ENCODE measurements at places on chromosomes 2 and 18. TPM values are rescaled to one million over a fixed set of nuclear protein-coding genes. Genes with fewer than 3 reads are reported as not detected.

- no peak for DNase-seq
Observed at GRCh38 chr2:71783815-71784214, 330.5 kb downstream of the DYSF start.

DNA sequence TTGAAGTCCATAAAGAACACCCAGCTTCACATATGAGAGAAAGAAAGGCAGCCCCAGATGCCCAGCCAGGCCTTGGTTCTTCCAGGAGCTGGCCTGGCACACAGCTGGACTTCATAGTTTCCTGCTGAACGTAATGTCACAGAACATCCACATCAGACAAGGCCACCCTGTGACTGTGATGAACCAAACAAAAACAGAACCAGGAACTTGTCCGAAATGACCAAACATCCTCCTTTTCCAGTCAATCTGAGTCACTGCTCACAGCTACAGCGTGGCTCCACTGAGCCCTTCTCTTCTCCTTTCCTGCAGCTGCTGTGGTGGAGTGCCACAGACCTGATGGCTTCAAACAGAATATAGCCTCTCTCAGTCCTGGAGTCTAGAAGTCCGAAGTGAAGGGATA, 45.4 kb upstream of the PAPOLG start:
- no peak for DNase-seq

GRCh38 chr2:240626531-240627300, 1.4 kb downstream of the GPR35 start:
- no peak for DNase-seq

- DNase-seq, result no peak
Observed at GRCh38 chr2:229370509-229370908, 99.4 kb upstream of the PID1 start.

- no peak for DNase-seq
Observed at GRCh38 chr18:25516121-25516520, 164.2 kb upstream of the ZNF521 start.

DNA sequence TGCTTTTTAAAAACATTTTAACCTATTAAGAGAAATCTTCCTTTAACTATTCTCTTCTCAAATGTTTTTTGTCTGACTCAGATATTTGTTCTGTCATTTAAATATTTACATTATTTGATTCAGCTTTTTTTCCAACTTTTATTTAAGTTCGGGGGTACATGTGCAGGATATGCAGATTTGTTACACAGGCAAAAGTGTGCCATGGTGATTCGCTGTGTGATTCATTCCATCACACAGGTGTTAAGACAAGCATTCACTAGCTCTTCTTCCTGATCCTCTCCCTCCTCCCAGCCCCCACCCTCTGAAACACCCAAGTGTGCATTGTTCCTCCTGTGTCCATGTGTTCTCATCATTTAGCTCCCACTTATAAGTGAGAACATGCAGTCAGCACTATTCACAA, 19.4 kb downstream of the SP100 start:
- no peak for DNase-seq

GRCh38 chr2:101121174-101121573, 30.0 kb downstream of the TBC1D8 start:
- DNase-seq, result no peak

- no peak for DNase-seq
Observed at GRCh38 chr2:152171718-152172117, 3.8 kb downstream of the STAM2 start.

DNA sequence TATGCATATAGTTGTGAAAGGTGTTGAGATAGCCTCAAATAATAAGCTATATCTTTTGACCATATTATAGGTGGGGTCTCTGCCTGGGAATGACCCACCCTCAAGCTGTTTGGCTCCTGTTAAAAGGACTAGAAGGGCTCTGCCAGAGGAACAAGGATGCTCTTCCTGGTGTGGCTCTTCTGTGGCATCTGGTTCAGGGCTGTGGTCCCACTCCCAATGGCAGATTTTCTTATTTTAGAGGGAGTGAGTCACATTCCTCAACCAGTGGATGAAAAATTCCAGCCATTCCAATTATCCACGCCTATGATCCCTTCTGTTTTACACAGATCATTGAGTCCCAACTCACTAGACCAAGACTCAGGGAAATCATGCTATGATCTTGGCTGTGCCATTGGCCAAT, 119.9 kb downstream of the PARD3B start:
- DNase-seq, result no peak

- DNase-seq, result no peak
Observed at GRCh38 chr2:19312949-19313348, 45.5 kb downstream of the OSR1 start.

DNA sequence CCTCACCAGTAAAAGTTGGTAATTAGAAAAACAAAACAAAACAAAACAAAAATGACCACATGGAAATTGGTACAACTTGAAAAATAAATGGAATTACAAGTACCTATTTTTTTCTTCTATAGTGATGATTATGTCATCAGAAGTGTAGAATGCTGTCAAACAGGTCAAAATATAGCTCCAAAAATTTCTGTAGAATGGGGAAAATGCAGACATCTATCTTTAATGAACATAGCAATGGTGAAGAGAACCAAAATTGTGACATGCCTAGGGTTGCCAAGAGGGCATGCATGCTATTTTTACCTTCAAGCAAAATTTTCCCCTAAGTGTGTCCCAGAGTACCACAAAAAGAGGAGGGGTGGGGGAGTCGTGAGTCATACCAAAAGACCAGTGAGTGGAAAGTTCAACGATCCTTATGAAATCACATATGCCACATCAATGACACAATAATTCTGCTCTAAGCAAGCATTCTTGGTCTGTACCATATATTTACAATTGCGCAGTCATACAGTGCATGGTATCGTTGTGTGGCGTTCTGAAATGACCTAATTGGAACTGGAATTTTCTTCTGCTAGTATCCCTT, 1436.4 kb downstream of the SUCLG1 start:
- no peak for DNase-seq

DNA sequence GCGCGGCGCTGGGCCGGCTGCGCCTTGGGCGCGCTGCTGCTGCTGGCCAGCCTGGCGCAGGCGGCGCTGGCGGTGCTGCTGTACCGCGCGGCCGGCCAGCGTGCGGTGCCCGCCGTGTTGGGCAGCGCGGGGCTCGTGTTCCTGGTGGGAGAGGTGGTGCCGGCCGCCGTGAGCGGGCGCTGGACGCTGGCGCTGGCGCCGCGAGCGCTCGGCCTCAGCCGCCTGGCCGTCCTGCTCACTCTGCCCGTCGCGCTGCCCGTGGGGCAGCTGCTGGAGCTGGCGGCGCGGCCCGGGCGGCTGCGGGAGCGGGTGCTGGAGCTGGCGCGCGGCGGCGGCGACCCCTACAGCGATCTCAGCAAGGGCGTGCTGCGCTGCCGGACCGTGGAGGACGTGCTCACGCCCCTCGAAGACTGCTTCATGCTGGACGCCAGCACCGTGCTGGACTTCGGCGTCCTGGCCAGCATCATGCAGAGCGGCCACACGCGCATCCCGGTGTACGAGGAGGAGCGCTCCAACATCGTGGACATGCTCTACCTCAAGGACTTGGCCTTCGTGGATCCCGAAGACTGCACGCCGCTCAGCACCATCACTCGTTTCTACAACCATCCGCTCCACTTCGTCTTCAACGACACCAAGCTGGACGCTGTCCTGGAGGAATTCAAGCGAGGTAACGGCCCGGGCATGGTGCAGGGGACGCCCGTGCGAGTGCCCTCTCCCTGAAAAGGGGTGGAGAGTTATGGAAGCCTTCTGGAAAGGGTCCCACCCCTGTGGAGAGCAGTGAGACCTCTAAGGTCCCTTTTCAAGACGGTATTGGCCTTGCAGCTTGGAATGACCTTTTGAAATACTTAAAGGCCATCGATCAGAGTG, 1.0 kb downstream of the CNNM3 start:
- DNase-seq, result no peak

DNA sequence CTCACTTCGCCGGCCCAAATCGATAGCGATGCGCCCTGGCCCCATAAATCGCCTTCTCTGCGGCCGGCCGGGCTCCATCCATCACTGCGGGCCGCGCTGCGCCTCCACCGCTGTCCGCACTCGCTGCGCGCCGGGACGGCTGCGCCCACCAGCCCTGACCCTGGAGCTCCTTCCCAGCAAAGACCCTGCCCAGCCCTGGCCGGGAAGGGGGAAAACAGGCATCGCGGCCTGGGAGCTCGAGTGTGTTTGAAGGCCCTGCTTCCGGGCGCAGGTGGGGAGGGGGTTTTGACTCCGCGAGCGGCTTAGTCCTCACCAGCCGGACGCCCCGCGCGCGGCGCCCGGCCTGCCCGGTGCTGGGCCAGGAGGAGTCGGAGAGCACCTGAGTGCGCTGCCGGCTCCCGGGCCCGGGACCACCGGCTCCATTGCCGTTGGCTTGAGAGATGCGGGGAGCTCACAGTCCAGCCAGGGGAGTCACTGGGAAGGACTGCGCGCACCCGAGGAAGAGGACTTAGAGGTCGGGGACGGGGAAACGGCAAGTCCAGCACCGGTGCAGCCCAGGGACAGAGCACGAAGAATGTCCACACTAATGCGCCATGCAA, 1.1 kb downstream of the PAX8 start:
- DNase-seq, result peak; percentile 56

GRCh38 chr2:164840930-164841718, 499 bp downstream of the COBLL1 start:
- peak; percentile 70 for DNase-seq

DNA sequence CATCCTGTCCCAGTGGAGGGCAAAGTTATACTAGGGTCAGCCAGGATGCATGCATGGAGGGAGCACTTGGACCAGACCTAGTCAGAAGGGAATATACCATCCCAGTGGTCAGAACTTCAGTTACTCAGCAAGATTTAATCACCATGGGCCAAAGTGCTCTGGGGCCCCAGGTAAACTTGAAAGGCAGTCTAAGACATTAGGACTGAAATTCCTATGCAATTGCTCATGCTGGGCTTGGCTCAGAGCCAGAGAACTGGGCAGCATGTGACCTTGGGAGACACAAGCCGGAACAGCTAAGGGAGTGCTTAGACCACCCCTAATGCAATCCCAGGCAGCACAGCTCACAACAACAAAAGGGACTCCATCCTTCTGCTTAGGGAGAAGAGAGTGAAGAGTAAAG, 401.3 kb downstream of the KCNJ3 start:
- no peak for DNase-seq

DNA sequence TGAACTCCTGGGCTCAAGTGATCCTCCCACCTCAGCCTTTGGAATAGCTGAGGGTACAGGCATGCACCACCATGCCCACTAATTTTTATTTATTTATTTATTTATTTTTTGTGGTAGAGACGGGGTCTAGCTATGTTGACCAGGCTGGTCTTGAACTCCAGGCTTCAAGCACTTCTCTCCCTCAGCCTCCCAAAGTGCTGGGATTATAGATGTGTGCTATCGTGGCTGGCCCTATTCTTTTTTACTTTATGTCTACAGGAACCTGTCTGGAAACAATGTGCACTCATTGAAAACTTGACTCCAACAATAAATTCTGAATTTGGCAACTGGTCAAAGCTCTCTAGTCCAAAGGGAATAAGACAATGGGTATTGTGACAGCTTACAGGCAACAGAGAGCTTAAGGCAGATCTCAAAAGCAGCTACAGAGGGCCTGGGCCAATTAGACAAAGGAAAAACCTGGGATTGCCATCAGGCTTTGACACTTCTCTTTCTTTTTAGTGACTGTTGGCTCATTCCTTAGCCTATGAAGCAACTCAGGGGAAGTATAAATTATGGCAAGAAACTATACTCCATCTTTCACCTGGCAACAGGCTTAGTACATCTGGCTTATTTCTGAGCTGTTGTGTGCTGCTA, 55.1 kb upstream of the RAPGEF4 start:
- no peak for DNase-seq

DNA sequence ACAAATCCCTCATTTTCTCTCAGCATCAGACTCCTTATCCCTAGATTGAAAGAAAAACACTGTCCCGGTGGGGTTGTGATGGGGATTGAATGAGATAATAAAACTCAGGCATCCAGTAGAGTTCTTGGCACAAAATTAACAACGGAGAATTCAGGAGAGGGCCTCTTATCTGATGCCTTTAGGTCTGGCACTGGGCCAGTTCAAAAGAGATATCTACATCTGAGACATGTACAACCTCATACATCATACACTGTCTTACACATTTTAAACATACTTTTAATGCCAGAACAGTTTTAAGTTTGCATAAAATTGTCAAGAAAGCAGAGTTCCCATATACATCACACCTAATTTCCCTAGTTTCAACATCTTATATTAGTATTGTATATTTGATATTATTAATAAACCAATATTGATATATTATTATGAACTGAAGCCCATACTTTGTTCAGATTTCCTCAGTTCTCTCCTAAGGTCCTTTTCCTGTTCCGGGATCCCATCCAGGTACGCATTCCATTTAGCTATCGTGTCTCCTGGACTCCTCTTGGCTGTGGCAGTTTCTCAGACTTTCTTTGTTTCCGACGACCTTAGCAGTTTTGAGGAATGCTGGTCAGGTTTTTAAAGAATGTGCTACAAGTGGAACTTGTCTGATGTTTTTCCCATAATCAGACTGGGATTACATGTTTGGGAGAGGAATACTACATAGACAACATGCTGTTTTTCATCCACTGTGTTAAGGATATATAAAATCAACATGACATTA, 27.8 kb downstream of the NXPH2 start:
- no peak for DNase-seq

SDC1 gene
- polyA plus RNA-seq, result 17.5 TPM

CPO gene
- not detected for polyA plus RNA-seq

PRSS56 gene
- not detected for polyA plus RNA-seq

CXCR2 gene
- 0.29 TPM for polyA plus RNA-seq

PTH2R gene
- 0.37 TPM for polyA plus RNA-seq

HOXD12 gene
- polyA plus RNA-seq, result 1.3 TPM

RBKS gene
- 2.1 TPM for polyA plus RNA-seq

CNDP1 gene
- 90.4 TPM for polyA plus RNA-seq
